Nucleus accumbens (tissue), 56 donors: ENCODE measurements at places on chromosomes 2 and 18.
A peak's percentile ranks its signal among the peaks of the same experiment; 100 is the strongest.

GRCh38 chr2:42547014-42547413, 21.4 kb upstream of the MTA3 start:
- no peak for DNase-seq

GRCh38 chr2:156110890-156111289, 221.6 kb downstream of the NR4A2 start:
- DNase-seq: no peak

DNA sequence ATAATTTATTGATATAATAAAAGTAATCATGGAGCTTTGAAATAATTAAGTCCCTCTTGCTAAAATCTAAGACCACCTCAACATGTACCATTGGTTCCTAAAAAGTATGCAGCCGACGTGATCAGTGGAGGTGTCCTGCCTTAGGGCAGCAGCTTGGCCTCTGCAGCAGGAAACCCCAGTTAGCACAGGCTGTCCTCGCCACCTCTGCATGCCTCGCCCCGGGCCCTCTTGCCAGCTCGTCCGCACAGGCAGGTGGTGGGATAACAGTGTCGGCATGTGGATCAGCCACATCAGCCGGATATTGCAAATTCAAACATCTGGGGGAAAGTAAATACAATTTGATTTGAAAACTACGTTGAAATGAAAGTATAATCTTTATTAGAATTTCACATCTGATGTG, 22.9 kb downstream of the COA5 start:
- no peak for DNase-seq

- DNase-seq: no peak
These were observed 24.2 kb upstream of the HES6 start for GRCh38 chr2:238264072-238264460.

DNA sequence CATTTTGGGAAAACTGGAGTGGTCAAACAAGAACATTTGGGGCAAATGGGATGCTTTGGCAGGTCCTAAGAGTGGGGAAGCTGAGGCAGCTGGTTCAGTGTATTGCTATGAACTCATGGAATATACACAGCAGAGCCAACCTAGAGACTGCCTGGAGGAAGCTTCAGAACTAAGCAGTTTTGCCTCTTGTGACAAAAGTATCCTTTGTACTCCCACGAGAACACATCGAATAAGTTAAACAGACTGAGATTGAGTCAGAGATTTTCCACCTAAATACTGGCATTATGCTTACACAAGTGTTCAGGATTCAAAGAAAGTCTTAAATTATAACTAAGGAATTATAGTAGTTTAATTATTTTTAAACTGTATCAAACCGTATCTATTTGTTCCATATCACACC, 5.2 kb upstream of the ARMC9 start:
- DNase-seq: no peak

- DNase-seq: no peak
These were observed 101.9 kb downstream of the COL3A1 start for GRCh38 chr2:189076120-189076519.

GRCh38 chr2:232332940-232333259, 45.7 kb upstream of the ALPP start:
- DNase-seq: no peak

DNA sequence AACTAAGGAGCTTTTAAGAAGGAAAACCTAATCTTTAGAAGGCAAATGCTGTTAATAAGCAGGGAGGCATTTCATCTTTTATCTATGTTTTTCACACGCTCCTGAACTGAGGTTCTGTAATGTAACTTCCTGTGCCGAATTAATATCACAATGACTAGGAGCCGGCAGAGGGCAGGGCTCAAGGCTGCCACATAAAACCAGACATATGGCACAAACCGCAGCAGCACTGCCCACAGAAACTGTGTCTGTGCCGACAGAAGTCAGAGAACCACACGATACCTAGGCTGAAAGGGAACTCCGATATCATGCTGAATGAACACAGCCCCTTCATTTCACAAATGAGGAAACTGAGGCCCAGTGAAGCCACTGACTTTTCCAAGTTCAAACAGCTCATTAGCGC, 112.1 kb downstream of the EIPR1 start:
- DNase-seq: no peak

DNA sequence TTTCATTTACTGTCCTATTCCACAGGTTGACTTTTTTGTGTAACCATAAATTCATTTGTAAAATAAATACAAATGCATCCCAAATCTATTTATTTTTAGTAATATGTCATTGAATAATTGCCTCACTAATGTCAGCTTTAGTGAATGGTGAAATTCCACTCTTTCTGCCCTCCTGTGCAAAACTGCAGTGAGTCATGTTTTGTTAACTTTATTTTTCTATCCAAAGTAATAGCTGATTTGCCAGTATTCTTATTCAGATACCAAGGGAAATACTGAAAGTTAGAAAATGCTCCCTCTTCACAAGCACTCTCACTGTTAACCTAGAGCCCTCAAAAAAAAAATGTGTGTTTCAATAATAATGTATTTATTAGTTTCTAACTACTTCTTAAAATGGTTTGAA, 322.8 kb downstream of the RIT2 start:
- DNase-seq: no peak

GRCh38 chr2:60963190-60963589, 54.3 kb upstream of the PEX13 start:
- DNase-seq: no peak

GRCh38 chr2:237444071-237444470, 30.1 kb upstream of the COL6A3 start:
- DNase-seq: no peak

DNA sequence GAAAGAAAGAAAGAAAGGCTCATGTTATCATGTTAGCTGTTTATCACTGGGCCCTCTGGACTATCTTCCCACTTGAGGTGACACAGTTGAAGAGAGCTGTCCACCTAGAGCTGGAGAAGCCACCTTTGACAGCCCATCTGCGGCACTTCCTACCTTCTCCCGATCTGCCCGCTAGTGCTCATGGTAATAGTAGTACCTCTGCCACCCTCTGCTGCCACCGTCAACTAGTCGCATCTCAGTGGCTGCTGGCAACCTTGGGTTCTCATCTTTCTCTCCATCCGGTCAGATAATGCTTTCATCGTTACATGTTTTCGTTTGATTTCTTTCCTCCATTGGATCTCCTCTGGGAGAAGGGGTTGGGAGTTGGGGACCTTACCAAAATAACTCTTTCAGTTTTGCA, 63.2 kb upstream of the COPS8 start:
- DNase-seq: no peak

DNA sequence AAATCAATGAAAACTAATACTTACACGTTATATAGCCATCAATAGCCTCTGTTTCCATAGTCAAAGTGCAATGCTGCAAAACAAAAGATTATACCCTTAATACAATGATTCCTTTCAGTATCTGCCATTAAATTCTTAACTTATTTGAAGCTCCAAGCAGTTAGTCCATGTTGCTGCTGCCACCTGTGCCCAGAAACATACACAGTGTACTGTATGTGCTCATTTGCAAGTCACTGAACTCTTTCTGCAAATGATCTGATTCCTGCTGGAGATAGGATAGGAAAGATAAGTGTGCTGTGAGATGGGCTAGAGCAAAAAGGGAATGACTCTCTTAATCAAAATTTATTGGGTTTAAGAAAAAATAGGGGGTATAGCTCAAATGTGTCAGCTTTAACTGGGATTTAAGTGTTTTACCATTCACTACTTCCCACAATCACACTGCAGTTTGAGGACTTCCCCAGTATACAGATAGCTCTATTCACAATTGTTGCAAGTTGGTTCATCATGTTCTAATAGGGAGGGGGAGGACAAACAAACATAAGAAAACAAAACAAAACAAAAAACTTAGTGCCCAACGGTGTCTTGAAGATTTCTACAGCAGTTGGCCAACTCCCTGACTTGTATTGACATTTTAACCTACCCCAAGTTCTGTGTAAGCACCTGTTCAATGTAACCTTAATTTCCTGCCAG, 2.7 kb downstream of the IKZF2 start:
- no peak for DNase-seq

DNA sequence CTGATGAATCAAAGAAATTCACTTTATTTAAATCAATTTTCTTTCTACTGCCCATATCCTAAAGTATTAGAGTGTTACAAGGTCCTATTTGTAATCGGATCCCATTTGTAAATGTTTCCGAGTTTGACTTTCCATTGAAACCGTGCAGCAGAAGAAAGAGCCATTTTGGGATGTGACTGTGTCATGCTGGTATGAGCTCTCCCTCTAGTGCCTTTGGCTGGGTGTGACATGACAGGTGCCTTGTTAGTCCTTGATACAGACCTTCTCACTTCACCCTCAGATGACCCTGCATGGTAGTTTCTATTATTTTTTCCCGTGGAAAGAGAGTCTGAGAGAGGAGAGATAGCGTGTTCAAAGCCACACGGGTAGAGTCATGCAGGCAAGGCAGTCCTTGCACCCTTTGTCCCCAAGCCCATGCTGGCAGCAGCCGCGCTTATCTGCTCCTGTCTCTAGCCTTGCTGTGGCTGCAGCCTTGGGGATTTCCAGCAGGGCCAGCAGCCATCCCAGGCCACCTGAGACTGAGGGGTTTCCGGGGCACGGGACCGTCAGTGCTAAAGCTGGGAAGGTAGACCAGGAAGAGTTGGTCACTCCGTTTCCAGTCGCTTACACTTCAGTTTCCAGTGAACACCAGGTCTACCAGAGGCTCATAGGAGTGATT, 21.4 kb downstream of the CHMP1B start:
- DNase-seq: no peak

- DNase-seq: no peak
These were observed 24.7 kb downstream of the SNRPD1 start for GRCh38 chr18:21636769-21637168.

DNA sequence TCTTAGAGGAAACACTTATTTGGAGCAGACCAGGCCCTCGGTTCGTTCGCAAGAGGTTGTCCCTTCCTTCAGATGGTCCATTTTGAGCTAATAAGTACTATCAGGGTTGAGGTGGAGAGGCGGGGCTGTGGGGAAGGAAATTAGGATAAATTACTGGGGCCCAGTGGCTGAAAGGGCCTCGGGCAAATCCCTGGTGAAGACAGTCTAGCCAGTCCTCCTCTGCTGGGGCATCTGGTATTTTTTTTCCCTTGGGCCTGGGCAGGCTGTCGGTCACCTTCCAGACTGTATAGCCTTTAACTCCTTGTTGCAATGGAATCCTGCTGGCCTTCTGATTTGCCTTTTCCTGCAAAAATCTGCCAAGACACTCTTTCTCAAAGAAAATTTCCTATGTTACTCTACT, 1.7 kb upstream of the MYO3B start:
- DNase-seq: no peak

GRCh38 chr2:235024191-235024860, 72.5 kb downstream of the SH3BP4 start:
- DNase-seq: no peak

DNA sequence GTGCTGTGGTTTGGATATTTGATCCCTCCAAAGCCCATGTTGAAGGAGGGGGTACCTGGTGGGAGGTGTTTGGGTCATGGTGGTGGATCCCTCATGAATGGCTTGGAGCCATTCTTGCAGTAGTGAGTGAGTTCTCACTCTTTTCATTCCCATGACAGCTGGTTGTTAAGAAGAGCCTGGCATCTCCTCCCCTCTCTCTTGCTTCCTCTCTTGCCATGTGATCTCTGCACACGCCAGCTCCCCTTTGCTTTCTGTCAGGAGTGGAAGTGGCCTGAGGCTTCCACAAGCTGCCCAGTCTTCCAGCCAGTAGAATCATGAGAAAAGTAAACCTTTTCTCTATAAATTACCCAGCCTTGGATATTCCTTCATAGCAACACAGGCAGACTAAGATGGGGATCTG, 8.6 kb downstream of the ADD2 start:
- DNase-seq: no peak

- DNase-seq: no peak
These were observed 83.7 kb upstream of the SLC1A4 start for GRCh38 chr2:64905338-64906024.

- DNase-seq: no peak
These were observed 51.5 kb upstream of the NXPH2 start for GRCh38 chr2:138831691-138832090.

- DNase-seq: no peak
These were observed 87.0 kb downstream of the WDR7 start for GRCh38 chr18:56738184-56738583.

GRCh38 chr18:8696749-8697211, 8.6 kb upstream of the MTCL1 start:
- peak; percentile 45 for DNase-seq

GRCh38 chr2:162433491-162433890, 89.6 kb downstream of the GCA start:
- DNase-seq: no peak

- no peak for DNase-seq
These were observed 1820.1 kb upstream of the LRRTM1 start for GRCh38 chr2:82124629-82125028.

- no peak for DNase-seq
These were observed 34.2 kb downstream of the CERS6 start for GRCh38 chr2:168490015-168490874.

GRCh38 chr18:45276878-45277277, 338.4 kb upstream of the SLC14A2 start:
- DNase-seq: no peak

GRCh38 chr18:45066886-45067285, 386.2 kb downstream of the SETBP1 start:
- no peak for DNase-seq

- no peak for DNase-seq
These were observed 912.7 kb downstream of the CPS1 start for GRCh38 chr2:211468877-211469663.

DNA sequence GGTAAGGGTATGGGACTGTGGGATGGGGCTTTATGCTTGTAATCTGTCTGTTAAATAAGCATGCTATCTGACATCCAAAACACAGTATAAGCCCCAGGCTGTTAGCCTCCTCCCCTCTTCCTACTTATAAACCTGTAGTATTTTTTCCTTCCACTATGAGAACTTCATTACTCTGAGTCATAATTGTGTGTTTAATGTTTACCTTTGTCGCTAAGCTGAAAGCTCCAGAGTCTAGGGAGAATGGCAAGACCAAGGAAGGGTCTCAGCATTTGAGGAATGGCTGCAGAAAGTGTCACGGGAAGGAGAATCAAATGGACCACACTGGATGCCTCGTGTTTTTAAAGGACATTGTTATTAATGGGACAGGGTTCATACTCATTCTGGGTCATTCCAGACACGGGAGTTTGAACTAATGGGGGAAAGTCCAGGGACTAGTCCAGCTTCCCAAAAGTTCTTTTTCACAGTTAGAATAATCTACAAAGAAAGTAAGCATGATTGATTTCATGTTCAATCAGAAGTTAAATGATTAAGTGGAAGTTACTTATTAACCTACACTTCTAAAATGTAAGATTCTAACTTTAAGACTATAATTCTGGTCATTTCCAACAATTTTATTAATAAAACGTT, 292.2 kb downstream of the AFF3 start:
- DNase-seq: no peak
